ENCODE measurements at places on chromosomes 16 and 17.
A peak's percentile ranks its signal among the peaks of the same experiment; 100 is the strongest.

- no peak for DNase-seq
Observed at GRCh38 chr17:32805029-32805976, 71.6 kb downstream of the MYO1D start.

DNA sequence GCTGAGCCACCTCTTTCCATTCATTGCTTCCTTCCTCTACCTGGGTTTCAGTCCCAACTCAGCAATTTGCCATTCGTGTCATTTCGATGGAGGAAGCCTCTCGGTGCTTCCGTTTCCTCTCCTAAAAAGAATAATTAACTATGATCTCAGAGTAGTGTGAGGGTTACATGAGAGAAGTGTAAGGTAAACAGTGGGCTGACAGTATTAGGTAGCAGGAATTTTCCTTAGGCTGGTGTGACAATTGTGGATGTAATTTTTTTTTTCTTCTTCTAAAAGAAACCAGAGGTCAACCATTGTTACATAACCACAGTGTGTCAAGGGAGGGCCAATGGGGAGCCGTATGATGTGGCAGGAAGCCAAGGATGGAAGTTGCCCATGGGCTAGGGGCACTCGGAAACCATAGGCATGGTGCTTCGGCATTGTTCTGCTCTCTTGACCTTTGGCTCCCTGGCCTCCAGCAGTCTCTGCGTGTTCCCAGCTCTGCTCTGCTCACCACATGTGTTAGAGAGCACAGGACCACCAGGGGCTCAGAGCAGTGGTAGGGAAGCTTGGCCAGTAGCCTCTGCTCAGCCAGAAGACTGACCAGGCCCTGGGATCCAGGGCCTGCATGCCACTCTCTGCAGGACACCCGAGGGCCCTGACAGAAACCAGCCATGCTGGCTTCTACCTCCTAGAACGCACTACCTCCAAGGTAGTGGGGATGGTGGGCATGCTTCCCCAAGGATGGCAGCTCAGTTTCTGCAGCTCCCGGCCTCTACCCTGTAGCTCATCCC is 2.0 kb upstream of the TOP2A start:
- peak; percentile 62 for DNase-seq

DNA sequence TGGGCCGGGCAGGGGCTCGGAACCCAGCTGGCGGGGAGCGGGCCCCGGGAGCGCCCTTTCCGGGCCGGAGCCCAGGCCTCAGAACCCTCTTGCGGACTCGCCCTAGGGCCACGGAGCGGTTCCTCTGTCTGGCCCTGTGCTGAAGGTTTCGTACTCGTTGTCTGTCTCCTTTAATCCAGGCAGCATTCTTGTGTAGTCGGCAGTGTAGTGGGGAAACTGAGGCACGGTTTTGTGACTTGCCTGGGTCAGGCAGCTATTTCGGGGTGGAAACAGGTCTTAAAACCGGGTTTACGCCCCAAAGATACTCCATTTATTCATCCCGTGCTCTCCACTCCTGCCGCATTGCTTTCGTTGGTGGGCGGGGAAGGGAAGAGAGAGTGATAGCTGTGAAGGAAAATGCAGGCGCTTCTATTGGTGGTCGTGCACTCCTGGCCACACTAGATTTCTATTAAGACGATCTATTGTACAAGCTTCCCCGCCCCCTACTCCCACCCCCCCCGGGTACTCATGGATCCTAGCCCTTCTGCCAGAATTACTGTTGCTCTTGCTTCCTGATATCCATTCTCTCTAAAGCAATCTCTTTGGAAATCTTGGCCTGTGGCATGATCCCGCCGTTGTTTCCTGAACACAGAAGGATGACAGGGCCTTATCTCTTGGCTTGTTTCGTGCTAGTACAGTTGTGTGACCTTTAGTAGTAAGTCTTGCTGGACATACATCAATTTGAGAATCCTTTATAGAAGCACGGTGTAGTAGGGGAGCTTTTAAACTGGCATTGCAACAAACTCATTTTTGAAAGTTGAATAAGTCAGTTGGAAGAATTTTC is 751 bp downstream of the DCAF7 start:
- no peak for DNase-seq

GRCh38 chr16:15757630-15758251 is 99.1 kb downstream of the MYH11 start:
- DNase-seq = no peak

DNA sequence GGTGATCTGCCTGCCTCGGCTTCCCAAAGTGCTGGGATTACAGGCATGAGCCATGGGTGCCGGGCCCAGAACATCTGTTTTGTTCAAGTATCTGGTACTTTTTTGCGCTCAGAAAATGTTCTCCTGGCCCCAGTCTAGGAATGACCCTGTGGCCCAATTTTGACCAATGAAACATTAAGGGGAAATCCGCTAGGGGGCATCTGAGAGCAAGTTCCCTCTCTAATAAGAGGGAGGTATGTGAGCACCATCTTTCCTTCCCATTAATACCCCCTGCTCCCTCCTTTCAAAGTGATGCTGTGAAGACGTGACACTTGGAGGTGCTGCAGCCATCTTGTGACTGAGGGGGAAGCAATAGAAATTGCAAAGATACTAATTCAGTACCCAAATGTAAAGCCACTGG is 16.5 kb upstream of the CLEC3A start:
- no peak for DNase-seq
